Esophagus mucosa (tissue), 1 donor: ENCODE measurements at places on chromosomes 1 and 21. TPM values are rescaled to one million over a fixed set of nuclear protein-coding genes. Genes with fewer than 3 reads are reported as not detected.

Gene C1orf116
- 62.2 TPM for total RNA-seq

Gene PLEKHA6
- 11.1 TPM for total RNA-seq

- ATAC-seq, result no peak
Measured at GRCh38 chr1:56686169-56686568, 41.1 kb downstream of the PRKAA2 start.

DNA sequence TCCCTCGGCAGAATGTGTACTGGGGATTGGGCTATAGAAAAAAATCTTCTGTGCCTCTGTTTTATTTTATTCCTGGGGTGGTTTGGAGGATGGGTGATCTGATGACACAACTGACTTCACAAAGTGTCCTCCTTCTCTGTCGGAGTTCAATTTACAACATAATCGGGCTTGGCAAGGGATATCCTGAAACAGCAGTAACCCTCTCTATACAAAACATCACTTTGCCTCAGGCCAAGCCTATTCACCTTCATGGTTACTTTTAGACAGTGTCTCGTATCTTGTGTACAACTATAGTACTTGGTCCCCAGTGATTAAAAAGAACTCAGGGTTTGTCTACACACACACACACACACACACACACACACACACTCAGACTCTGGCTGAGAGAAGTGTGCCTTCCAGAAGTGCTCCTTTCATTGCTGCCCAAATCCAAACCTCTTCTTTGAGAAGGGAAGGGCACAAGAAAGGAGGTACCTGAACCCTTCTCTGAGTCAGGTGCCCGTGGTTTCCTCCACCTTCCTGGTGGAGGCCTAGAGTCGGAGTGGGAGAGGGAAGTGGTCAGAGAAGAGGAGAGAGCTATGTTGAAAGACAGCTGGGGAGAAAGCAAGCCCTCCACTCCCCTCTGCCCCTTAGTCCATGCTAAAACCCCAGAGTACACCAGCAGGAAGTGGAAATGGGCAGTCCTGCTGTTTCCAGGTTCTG lies 62.4 kb upstream of the POU2F1 start:
- no peak for ATAC-seq

- no peak for ATAC-seq
Measured at GRCh38 chr1:91876040-91876470, 9.9 kb downstream of the TGFBR3 start.

- no peak for ATAC-seq
Measured at GRCh38 chr1:9008236-9008635, 18.0 kb downstream of the SLC2A7 start.
